ENCODE measurements at places on chromosomes 4 and X. TPM values are rescaled to one million over a fixed set of nuclear protein-coding genes. Genes with fewer than 3 reads are reported as not detected.

The CFI gene
- total RNA-seq: 2.2 TPM

The GATA1 gene
- total RNA-seq: not detected

The C4orf36 gene
- total RNA-seq: not detected

The UCHL1 gene
- total RNA-seq: 64.7 TPM

The SATL1 gene
- total RNA-seq: not detected

DNA sequence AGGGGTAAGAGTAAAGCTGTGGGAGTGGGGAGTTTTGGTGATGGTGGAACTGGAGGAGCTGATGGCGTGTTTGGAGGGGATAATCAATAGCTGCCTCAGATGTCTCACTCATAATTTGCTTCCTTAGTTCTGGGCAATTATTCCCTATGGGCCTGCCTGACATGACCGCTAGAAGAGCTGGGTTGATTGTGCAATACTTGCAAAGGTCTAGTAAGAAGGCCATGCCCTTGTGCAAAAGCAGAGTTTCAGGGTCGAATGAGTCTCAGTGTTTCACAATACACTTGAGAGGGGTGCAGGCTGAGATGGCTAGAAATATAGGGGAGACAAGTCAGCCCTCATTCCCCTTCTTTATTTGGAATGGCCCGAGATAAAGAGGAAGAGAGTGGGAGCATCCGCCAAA is 858.4 kb upstream of the POU3F4 start:
- DNase-seq: no peak

The TDO2 gene
- not detected for total RNA-seq

The HTN1 gene
- not detected for total RNA-seq

DNA sequence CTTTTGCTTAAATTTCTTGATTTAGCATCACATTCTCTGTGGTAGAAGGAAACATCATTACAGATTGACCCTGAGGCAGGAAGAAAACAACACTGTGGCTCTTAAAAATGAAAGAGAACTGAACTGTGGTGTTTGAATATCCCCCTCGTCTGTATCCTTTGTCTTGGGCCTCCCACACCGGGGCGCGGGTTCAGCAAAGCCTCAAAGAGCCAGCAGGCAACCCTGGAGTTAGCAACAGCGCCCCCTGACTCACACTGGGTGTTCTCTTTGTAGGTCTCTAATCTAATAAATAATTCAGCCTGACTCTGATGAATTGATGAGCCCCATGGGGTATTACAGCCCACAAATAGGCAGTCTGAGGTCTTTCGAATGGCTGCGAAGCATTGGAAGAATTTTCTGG is 46.1 kb upstream of the CTSO start:
- no peak for DNase-seq

The PLP1 gene
- total RNA-seq: 1.7 TPM

DNA sequence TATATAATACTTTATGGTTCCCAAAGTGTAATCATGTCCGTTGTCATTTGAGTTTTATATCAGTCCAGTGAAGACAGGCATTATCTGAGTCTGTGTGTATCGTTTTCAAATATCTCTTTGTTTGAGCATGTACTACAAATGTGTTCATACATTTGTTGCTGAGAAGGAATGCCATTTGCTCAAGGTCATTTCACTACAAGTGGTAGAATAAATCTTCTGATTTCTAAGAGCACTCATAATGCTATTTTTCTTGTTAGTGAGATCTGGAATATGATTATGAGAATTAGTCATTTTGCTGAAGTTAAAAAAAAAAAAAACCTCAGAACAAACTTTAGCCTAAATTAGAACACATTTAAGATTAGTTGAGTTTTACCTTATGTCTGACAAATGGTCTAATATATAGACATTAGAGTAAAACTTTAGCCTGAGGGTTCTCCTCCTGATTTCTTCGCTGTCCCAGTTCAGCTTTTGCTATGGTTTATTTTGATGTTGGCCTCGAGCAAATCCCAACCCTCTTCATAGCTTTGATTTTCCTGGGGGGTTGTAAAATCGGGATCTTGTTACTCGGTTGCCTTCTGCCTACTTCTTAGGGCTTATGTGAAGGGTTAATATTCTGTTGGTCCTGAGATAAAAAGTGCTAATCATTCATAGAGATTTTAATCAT is 87.1 kb downstream of the TMEM131L start:
- DNase-seq: no peak

The UNC5C gene
- total RNA-seq: 10.0 TPM

The PCSK1N gene
- total RNA-seq: 1.8 TPM

DNA sequence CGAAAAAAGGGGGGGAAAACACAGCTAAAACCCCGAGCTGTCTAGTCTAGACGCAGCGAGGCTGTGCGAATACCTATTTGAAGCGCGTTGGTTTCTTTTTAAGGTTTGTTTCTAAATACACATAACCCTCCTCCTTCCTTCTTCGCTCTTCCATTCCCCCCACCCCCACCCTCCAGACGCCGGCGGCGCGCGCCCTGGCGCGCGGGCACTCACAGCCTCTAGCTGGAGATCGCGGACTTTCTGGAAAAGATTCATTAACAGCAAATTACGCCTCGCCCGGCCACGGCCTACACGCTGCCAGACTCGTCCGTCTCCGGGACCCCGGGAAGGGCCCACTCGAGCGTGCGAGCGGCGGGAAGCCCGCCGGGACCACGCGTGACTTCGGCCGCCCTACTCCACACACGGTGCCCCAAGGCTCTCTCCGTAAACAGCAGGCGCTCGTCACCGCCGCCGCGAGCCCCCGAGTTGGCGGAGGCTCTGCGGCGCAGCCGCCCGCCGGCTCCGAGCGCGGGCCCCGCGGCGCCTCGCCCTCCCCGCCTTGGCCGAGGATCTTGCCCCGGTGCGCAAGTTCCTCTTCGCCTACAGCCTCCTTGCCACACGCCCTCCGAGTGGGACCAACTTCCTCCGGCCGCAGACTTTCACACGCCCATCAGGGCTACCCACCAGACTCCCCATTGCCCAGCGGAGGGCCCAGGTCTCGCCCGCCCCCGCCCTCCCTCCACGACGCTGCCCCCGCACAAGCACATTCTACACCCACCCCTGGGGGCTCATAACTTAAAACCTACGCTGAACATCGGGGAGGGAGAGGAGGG is 2.0 kb downstream of the BCOR start:
- no peak for DNase-seq

- peak; percentile 30 for DNase-seq
Observed at GRCh38 chr4:8330821-8331574, 61.4 kb downstream of the HTRA3 start.

DNA sequence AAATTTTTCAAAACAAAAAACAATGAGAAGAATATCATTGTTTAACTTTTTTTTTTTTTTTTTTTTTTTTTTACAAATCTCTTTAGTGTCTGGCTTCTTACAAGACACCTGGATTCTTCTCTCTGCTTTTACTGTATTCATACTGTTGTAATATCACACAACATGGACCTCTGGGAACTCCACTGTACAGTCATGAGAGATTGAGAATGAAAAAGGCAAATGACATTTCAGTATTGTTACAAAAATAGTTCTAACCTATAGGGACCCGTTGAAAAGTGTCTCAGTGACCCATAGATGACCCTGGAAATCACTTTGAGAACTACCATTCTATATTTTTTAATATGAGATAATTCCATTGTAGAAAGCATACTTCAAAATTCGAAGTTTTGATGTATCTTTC is 124.4 kb downstream of the SLIT2 start:
- DNase-seq: no peak

GRCh38 chr4:75821216-75821615 is 81.0 kb downstream of the PPEF2 start:
- no peak for DNase-seq

GRCh38 chrX:15576019-15576418 is 24.7 kb downstream of the ACE2 start:
- no peak for DNase-seq

DNA sequence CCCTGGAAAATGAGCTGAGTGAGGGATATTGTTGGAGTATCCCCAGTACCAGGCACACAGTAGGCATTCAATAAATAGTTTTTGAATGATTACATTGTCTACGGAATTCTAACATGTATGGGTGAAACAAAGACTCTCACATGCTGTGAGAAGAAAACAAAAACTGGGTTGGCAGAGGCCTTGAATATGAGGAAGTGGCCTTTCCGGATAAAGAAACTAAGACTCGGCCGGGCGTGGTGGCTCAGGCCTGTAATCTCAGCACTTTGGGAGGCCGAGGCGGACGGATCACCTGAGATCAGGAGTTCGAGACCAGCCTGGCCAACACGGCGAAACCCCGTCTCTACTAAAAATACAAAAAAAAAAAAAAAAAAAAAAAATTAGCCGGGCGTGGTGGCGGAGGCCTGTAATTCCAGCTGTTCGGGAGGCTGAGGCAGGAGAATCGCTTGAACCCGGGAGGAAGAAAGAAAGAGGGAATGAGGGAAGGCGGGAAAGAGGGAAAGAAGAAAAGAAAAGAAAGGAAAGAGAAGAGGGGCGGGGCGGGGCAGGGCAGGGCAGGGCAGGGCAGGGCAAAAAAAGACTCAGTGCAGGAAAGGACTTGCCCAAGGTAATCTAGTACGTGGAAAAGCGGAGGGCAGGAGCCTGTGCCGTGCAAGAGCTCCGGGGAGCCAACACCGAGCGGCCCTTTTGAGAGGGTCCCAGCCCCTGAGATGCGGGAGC is 689 bp upstream of the TMA16 start:
- DNase-seq: no peak

GRCh38 chr4:145483514-145483913 is 1.9 kb downstream of the SMAD1 start:
- no peak for DNase-seq

The BANK1 gene
- total RNA-seq: 0.85 TPM

GRCh38 chr4:13248621-13249298 is 235.4 kb downstream of the RAB28 start:
- DNase-seq: no peak

- DNase-seq: no peak
Observed at GRCh38 chr4:78707793-78708192, 68.4 kb upstream of the BMP2K start.

The RBM46 gene
- not detected for total RNA-seq

DNA sequence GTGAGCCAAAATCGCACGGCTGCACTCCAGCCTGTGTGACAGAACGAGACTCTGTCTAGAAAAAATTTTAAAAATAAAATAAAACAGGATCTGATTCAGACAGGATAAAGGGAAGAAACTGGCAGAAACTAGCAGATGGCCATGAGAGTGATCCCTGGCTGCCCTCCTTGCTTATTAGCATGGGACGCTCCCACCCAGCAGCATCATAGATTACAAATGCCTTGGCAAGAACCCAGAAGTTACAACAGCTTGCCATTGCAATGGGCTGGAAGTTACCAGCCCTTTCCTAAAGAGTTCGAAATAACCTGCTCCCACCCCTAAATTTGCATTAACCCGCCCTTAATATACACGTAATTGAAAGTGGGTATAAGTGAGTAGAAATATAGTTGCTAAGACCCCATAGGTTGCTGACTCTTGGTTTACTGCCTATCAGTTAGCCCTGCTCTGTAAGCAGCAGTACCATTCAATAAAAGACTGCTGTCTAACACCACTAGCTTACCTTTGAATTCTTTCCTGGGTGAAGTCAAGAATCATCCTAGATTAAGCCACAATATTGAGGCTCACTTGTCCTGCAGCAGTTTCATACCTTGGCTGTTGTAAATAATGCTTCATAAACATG is 9.1 kb upstream of the XAGE2 start:
- no peak for DNase-seq

- no peak for DNase-seq
Observed at GRCh38 chrX:13646154-13646549, 6.8 kb upstream of the TCEANC start.

DNA sequence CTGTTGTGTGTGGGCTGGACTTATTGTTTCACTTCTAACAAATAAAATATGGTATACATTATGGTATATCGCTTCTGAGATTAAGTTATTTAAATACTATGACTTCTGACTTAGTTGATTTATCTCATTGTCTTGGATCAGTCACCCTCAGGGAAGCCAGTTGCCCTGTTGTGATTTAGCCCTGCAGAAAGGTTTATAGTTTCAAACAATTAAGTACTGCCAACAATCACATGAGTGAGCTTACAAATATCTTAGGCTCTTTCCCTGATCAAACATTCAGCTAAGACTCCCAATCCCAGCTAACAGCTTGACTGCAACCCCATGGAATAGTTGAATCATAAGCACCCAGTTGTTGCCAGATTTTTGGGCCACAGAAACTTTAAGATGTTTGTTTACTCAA is 85.4 kb downstream of the MAGEC1 start:
- DNase-seq: no peak

The NKX6-1 gene
- 1.2 TPM for total RNA-seq

The PRRG1 gene
- total RNA-seq: 15.2 TPM

DNA sequence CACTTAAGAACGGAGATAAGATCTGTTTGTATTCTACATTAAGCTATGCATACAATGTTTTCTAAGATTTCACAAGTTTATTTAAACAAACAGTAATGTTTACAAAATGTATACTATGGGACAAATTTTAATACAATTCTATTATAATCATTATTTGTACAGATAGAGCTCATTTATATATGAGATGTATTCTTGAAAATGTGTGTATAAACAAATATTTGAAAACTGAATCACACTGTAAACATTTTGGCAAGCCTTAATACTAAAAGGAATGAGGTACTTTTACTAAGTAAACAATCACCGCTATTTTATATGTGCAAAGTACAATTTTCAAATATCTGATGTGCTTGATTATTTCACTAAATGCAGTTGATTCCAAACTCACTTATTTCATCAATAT is 119.2 kb upstream of the MAB21L2 start:
- no peak for DNase-seq

GRCh38 chr4:92234393-92235176 is 69.2 kb upstream of the GRID2 start:
- no peak for DNase-seq

DNA sequence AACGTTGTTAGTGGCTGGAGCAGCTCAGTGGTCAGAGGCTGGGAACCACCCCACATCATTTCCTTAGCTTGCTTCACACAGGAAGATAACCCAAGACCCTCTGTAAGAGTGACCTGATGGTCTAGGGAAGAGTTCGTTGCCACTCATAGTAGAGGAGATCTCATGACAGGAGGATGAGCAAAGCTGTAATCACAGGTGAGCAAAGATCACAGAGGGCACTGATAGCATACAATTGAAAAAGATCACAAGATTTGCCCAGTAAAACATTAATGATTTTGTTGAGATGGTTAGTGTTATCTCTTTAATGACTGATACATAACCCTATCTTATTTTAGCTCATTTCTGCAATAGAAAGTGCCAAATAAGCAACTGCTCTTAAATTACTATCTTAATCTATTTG is 44.1 kb downstream of the LARP7 start:
- no peak for DNase-seq

The TBX22 gene
- not detected for total RNA-seq

- no peak for DNase-seq
Observed at GRCh38 chrX:19775830-19776485, 111.4 kb downstream of the SH3KBP1 start.

DNA sequence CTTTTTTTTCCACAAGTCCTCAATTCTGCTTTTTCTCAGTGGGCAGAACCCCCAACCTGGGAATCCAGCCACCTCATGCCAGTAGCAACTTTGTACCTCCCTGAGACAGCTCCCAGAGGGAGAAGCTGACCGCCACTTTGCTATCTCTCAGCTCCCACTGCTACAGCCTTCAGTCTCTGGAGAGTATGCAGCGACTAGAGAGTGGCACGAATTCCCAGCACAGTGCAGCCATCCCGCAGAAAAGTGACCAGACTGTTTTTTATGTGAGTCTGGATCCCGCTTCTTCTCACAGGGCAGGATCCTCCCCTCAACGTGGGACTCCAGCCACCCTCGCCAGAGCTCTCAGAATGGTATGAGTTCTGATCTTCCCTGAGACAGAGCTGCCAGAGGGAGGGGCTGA is 1234.6 kb downstream of the FAM133A start:
- DNase-seq: no peak

The PPARGC1A gene
- 1.3 TPM for total RNA-seq

Measured in thoracic aorta (tissue), 2 donors.